ENCODE measurements at places on chromosomes 5 and 9. TPM values are rescaled to one million over a fixed set of nuclear protein-coding genes. Genes with fewer than 3 reads are reported as not detected.

DNA sequence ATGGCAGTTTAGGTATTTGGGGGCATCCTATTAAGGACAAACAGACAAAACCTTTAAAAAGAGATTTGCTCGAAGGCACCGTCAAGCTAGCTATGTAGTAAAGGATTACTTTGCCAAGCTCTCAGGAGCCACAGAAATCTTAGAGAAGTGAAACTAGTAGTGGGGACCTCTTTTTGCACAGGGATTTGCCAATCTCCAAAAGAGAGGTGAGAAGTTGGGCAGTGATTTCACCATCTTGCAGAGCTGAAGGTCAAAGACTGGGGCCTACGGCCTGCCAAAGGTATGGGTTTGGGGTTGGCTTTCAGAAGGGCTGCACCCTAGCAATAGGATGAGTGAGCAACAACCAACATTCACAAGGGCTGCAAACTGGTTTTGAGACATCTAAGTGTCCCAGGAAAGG is 1.6 kb upstream of the FCN1 start:
- DNase-seq: no peak

DNA sequence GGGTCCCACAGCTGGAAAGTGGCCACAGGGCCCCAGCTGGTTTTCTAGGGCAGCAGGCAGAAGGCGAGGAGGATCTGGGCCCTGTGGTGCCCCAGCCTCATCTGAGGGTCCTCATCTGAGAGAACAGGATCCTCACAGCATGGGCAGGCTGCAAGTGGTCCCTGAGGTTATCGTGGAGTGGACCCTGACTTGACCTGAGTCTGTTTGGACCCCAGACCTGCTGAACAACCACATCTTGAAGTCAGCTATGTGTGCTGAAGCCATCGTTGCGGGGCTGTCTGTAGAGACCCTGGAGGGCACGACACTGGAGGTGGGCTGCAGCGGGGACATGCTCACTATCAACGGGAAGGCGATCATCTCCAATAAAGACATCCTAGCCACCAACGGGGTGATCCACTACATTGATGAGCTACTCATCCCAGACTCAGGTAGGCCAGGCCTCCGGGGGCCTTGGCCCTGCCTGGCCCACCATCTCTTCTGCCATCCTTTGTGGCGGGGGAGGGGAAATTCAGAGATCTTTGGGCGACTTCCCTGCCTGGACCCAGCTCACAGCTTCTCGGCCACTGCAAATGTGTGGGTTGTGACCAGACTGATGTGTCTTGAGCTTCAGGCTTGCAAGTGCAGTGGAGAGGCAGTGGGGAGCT is 24.0 kb downstream of the TGFBI start:
- no peak for DNase-seq

The SPATA31C1 gene
- 0.14 TPM for total RNA-seq

GRCh38 chr5:128100860-128101557 is 17.4 kb downstream of the SLC12A2 start:
- DNase-seq: no peak

The NR2F1 gene
- total RNA-seq: 14.8 TPM

The LPAR1 gene
- total RNA-seq: 13.0 TPM

DNA sequence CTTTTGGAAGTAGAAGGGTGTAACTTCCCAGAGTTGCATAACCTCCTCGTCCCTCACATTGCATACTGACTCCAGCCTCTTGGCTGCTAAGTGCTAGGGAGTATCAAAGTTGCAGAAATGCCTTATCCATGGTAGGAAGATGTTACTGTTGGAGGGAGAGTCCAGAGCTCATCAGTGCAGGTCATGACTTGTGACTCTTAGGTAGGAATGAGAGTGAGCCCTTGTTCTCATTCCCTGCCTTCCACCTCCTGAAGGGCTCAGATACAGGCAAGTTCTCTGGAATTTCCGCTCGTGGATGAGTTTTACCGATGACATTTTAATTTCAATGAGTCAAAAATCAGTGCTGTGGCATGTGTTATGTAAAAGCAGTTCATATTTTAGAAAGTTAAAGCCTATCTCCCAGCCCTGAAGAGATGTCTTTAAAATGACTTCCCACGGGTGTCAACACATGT is 17.0 kb downstream of the IRX1 start:
- no peak for DNase-seq

GRCh38 chr5:1896602-1897376 is 14.1 kb upstream of the IRX4 start:
- no peak for DNase-seq

- DNase-seq: no peak
Measured at GRCh38 chr5:66164044-66164790, 20.1 kb downstream of the SREK1 start.

DNA sequence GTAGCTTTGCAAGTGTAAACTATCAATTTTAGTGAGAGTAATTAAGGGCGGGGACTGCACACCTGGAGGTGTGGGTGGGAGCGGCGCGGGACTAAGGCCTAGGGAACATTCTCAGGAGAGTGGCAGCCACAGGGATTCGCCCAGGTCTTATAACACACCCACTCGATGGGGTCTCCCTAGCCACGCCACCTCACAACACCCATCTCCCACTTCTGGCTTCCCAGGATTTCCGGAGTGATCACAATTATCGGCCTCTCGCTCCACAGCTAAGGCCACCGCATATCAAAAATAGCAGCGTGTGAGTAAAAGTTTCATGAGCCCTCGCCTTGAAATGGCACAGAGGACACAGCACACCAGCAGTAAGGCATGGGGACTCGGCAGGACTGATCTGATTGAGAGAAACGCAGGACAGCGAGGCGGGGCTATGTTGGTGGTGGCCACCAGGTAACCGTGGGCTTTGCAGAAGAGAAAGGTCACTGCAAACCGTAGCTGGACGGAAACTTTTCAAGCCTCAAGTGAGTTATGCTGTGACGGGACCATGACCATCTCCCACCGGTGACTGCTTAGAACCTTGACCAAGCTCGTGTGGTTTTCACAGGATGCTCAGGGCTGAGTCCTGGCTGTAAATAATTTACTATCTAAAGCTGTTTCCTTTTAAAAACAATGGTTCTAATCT is 1.1 kb upstream of the LPAR1 start:
- DNase-seq: no peak
